ENCODE measurements at places on chromosomes 16 and 17.

GRCh38 chr16:77059446-77059845, 131.5 kb upstream of the MON1B start:
- no peak for DNase-seq

DNA sequence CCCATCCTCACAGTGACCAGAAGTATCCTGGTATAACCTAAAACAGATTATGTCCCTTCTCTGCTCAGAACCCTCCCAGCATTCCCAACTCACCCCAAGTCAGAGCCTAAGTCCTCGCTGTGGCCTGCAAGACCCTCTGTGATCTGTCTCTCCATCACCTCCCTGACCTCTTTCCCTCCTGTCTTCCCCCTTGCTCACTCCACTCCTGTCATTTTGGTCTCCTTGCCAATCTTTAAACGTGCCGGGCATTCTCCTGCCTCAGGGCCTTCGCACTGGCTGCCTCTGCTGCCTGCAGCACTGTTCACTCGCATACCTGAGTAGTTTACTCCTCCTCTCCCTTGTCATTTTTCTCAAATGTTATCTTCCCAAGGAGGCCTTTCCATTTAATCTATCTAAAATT, 97.7 kb downstream of the GSG1L start:
- no peak for DNase-seq

GRCh38 chr16:80569440-80570105, 28.8 kb downstream of the DYNLRB2 start:
- DNase-seq, result no peak

GRCh38 chr17:67779098-67779672, 46.1 kb upstream of the BPTF start:
- peak; percentile 83 for DNase-seq

DNA sequence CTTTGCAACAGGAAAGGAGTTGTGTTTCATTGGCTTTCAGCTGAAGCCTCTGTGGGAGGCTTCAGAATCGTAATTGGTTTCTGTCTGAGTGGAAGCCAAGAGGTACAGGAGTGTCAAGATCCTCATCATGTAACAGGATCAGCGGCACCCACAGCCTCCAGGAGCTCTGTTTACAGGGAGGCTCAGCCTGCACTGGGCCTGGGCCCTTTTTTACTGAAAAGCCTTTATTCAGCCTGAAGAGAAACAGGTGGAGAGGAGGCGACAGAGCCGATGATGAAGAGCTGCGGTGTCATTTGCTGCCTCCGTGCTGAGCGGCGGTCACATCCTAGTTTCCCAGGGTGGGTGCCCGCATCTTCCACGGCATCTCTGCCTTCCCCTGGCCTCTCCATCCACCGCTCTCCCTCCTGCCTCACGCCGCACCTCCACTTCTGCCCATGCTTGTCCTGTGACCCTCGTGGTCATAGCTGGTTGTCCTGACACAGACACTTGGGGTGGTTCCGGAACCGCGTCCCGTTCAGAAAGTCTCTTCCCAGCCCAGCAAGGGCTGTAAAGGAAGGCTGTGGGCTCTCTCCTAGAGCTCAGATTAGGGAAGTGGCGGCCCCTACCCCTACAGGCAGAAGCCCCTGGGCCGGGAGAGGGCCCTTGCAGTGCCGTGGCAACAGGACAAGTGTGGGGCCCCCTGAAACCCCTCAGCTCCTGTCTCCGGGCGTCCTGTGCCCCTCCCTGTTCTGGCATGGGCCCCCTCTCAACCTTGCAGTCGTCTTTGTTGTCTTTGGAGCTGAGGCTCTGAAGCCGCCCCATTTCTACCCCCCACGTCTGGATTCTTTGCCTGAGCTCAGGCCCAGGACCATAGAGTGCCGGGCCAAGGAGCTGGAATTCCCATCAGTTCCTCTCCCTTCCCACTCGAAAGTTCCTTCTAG, 53.9 kb upstream of the CHMP6 start:
- no peak for DNase-seq

DNA sequence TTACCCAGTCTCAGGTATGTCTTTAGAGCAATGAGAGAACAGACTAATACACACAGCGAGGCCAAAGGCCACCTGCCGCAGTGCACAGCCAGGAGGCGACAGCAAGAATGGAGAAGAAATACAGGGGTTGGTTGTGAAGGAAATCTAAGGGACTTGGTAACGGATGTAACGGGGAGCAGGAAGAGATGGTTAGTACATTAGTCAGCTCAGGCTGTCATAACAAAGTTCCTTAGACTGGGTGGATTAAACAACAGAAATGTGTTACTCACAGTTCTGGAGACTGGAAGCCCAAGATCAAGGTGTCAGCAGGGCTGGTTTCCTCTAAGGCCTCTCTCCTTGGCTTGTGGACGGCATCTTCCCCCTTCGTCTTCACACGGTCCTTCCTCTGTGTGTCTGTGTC, 47.1 kb downstream of the TVP23C start:
- DNase-seq, result no peak

DNA sequence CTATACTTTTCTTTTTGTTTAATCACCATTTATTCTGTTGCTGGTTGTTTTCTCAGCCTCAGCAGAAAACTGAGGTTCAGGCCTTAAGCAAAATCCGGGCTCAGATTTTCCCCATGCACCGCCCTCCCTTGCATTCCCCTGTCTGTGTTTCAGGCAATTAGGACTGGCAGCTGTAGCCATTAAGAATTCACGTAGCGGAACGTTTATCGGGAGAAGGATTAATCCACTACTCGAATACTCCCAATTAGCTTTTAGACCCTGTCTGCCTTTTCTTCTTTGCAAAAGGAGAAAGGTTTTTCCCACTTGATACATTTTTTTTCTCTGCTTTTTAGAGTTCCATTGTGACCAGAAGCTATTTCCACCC, 173.1 kb downstream of the RPTOR start:
- DNase-seq, result no peak

- DNase-seq, result no peak
Observed at GRCh38 chr17:27535178-27535928, 79.1 kb downstream of the KSR1 start.

All from HEK293T (cell line).